ENCODE measurements at places on chromosomes 12 and 14. TPM values are rescaled to one million over a fixed set of nuclear protein-coding genes. Genes with fewer than 3 reads are reported as not detected.
A peak's percentile ranks its signal among the peaks of the same experiment; 100 is the strongest.

- ATAC-seq, result no peak
These were observed 113.0 kb downstream of the TBC1D30 start for GRCh38 chr12:64937452-64937851.

GRCh38 chr12:27463511-27464219 is 17.1 kb downstream of the SMCO2 start:
- no peak for ATAC-seq

DNA sequence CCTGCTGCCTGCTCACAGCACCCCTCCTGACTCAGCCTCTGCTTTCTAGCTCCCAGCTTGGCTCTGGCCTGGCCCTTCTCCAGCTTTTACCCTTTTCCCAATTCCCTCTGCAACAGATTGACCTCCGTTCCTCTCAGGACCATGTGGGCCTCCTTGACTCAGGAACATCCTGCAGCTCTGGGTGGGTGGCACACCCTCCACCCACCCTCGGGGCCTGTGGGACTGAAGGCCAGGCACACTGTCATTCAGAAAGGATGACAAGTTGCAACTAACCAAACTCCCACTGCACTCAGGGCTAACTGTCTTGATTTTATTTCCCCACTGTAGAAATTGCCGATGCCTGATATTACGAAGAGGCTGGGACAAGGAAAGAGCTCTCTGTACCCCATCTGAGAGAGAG is 59.4 kb downstream of the HELB start:
- ATAC-seq, result no peak

GRCh38 chr14:73824127-73824526 is 27.5 kb upstream of the PTGR2 start:
- peak; percentile 40 for ATAC-seq

DNA sequence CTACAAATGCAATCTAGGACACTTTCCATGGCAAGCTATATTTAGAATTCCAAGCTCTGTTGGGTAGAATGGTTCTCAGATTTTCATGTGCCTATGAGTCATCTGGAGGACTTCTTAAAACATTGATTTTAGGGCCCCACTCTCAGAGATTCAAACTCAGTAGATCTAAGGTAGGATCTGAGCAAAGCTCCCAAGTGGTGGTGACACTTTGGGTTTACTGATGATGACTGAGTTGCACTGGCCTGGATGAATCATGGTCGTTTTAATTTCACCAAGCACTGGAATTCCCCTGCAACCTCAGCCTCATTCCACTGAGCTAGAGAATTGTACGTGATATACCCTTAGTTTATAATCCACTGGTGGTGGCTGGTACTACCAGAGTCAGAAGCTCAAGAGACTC is 86.5 kb downstream of the PPM1H start:
- no peak for ATAC-seq

GRCh38 chr12:58809064-58809607 is 111.2 kb downstream of the LRIG3 start:
- ATAC-seq, result no peak

GRCh38 chr12:132341318-132342050 is 12.1 kb upstream of the GALNT9 start:
- ATAC-seq, result no peak

DNA sequence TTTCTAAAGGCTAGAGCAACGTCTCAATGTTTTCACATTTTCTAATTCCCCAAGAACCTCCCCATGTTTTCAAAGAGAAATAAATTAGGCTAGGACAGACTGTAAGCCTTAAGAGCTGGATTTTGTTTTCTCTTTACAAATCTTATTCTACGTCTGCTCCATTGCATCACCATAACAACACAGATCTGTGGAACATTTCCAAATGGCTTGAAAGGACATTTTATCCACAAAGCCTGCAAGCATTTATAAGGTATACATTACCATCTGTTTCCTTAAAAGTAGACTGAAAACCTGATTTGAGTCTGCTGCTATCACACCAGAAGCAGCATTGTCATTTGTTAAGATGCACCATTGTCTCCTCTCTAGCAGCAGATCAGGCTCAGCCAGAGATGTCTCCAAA is 115.3 kb upstream of the PLEKHA5 start:
- ATAC-seq, result no peak

DNA sequence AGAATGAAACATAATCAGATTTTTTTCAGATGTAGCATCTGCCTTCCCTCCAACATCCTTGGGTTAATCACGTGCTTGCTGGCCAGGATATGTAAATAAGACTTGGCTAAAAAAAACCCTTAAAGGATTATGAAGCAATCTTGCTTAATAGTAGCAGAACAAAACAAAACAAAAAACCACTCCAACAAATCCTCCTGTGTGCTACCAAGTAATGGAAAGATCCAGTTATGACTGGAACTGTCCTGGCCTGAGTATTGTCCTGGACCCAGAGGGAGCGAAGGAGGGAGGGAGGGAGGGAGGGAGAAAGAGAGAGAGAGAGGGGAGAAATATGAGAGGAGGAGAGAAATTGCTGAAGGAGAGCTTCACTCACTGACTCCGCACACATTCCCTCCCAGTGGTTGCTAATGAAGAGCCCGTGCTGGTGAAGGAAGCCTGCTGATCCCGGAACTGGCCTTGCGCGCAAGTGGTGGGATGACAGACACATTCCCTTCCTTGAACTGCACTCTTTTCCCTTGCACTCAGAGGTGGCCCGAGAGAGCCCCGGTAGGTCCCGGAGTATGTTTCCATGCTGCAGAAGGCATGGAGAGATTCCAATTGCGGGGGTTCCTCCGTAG is 57.2 kb downstream of the HMGA2 start:
- ATAC-seq, result no peak

DNA sequence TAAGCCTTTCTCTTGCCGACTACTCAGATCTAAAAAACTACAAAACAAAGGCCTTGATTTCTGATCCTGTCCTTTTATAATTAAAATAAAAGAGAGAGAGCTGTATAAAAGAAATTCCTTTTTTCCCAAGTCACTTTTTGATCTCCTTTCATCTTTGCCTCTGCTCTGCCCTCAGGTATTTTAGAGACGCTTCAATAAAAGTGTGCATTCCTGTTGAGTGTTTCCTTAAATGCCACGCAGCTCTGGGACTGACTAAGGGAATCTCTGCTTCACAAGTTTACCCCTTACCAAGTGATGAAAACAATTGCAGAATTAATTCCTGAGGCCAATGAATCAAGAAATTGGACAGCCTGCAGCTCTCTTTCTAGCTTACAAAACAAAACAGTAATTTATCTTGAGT is 1109.8 kb downstream of the TMTC2 start:
- ATAC-seq, result no peak

DNA sequence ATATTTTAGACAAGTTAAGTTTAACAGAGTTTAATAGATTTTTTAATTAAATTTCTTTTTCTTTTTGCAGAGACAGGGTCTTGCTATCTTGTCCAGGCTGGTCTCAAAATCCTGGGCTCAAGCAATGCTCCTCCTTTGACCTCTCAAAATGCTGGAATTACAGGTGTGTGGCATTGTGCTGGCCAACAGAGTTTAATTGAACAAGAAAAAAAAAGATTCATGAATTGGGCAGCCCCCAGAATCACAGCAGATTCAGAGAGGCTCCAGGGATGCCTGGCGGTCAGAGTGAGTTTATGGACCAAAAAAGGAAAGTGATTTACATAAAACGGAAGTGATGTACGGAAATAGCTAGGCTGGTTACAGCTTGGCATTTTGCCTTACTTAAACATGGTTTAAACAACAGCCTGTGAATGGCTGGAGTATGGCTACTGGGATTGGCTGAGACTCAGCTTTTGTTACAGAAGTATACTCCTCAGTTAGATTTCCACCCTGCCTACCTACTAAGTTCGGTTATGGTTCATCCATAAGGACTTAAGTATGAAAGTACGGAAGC is 14.5 kb upstream of the TESPA1 start:
- ATAC-seq, result no peak

NTF3 gene
- 2.0 TPM for total RNA-seq

CMA1 gene
- 0.64 TPM for total RNA-seq

DNAH10 gene
- 0.12 TPM for total RNA-seq

NFE2 gene
- total RNA-seq, result not detected

Data from esophagus mucosa (tissue), 1 donor.